ENCODE measurements at places on chromosomes 4 and X.

GRCh38 chr4:165873298-165874071 is 448 bp downstream of the TLL1 start:
- DNase-seq = peak; percentile 56

- DNase-seq = peak; percentile 85
Observed at GRCh38 chr4:92303621-92304027, at the start of gene GRID2. Gene GRID2 (plus strand): TSS chr4:92303966.

- no peak for DNase-seq
Observed at GRCh38 chr4:153426207-153426885, 39.8 kb upstream of the TMEM131L start.

DNA sequence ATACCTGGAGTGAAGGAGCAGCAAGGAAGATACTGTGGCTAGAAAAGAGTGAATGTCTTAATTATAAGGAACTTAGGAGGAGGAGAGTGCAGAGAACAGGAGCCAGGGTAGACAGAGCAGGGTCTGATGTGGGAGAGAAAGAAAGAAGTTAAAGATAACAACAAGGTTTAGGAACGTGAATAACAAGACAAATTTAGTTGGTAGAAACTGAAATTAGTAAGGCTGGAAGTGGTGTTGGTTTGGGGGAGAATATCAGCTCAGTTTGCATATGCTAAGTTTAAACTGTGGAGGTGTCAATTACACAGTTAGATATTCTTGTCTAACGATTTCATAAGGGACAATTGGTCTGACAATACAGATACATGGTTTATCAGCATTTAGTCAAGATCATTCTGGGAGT is 1123.7 kb upstream of the PABPC4L start:
- no peak for DNase-seq

GRCh38 chr4:33357121-33357520 is 2637.0 kb downstream of the PCDH7 start:
- no peak for DNase-seq

GRCh38 chr4:95761426-95761825 is 78.5 kb upstream of the PDHA2 start:
- DNase-seq = no peak

GRCh38 chr4:170931321-170931720 is 841.6 kb upstream of the AADAT start:
- DNase-seq = no peak

- DNase-seq = no peak
Observed at GRCh38 chr4:158785718-158786117, 16.9 kb downstream of the FNIP2 start.
